ENCODE measurements at places on chromosomes 2 and 18. TPM values are rescaled to one million over a fixed set of nuclear protein-coding genes. Genes with fewer than 3 reads are reported as not detected.

- no peak overlapping the region for H3K4me3 ChIP-seq
- H3K4me1 ChIP-seq: peaks cover 10% of the 10 kb centered on the region
- DNase-seq: no peak
Observed at GRCh38 chr2:23589739-23590138, 204.8 kb downstream of the KLHL29 start.

The MYO1B gene
- total RNA-seq: 17.9 TPM

DNA sequence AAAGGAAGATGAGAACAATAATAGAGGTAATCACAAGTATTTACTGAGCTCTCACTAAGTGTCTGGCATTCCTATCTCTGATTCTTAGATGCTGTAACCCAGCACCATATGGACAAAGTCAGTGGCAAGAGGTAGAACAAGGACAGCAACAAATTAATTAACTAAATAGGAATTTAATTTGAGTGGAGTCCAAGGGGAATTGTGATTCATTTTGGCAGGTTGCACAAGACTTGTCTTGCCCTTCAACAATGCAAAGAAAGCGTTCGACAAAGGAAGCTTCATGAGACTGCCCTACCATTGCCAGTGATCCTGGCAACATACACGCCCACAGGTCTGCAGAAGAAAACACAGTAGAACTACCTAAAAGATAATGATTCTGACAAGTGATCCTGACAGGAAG, 221.6 kb downstream of the RBM43 start:
- H3K36me3 ChIP-seq: no peaks in the 10 kb centered on the region
- H3K27me3 ChIP-seq: no peaks in the 10 kb centered on the region
- DNase-seq: no peak
- H3K4me3 ChIP-seq: no peak overlapping the region
- H3K27ac ChIP-seq: no peak overlapping the region

The M1AP gene
- total RNA-seq: 0.27 TPM

The CCDC102B gene
- 6.0 TPM for total RNA-seq

The UBE2F gene
- 69.2 TPM for total RNA-seq

DNA sequence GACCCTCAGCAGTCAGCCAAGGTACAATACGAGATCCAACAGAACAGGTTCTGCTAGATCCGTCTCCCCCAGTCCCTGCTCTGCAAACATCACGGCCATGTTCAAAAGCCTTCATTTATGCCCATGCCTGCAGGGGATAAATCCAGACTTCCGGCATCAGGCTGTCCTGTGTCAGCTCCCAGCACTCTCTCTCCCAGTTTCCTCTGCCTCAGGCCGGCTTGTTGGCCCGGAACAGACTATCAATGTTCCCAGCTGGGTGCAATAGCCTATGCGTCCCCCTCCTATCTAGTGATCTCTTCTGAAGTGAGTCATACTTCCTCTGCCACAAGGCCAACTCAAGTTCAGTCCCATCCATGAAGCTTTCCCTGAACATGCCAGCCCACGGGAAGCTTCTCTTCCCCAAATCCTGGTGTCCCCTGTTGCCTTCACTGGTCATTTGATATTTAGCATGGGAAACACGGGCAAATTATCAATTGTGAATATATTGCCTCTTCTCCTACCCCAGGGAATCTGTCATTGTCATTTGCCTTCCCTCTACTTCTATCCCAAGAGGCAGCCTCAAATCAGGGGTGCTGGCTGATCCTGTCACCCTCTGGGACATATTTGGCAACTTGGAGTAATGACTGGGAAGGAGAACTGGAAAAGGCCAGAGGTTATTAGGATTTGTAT, 51.1 kb downstream of the CAPN13 start:
- no peak overlapping the region for H3K27ac ChIP-seq
- no peaks in the 10 kb centered on the region for H3K36me3 ChIP-seq
- no peaks in the 10 kb centered on the region for H3K27me3 ChIP-seq
- no peak overlapping the region for H3K4me3 ChIP-seq

The CAB39 gene
- 137 TPM for total RNA-seq

- H3K4me3 ChIP-seq: peak overlapping the region; percentile 51
- H3K27me3 ChIP-seq: no peaks in the 10 kb centered on the region
- H3K27ac ChIP-seq: peak overlapping the region; percentile 70
- peaks cover 38% of the 10 kb centered on the region for H3K4me1 ChIP-seq
Observed at GRCh38 chr2:24919037-24919505, 966 bp downstream of the ADCY3 start.

GRCh38 chr2:239222312-239222660, 178.5 kb downstream of the HDAC4 start:
- peak overlapping the region; percentile 87 for H3K27ac ChIP-seq
- peaks cover 57% of the 10 kb centered on the region for H3K4me1 ChIP-seq
- no peaks in the 10 kb centered on the region for H3K36me3 ChIP-seq
- H3K4me3 ChIP-seq: no peak overlapping the region

- no peaks in the 10 kb centered on the region for H3K27me3 ChIP-seq
- H3K27ac ChIP-seq: no peak overlapping the region
- no peak for DNase-seq
- peaks cover 30% of the 10 kb centered on the region for H3K36me3 ChIP-seq
- no peak overlapping the region for H3K4me3 ChIP-seq
- no peaks in the 10 kb centered on the region for H3K4me1 ChIP-seq
Observed at GRCh38 chr2:131126436-131126835, 21.3 kb downstream of the PLEKHB2 start.

- peaks cover 7% of the 10 kb centered on the region for H3K4me1 ChIP-seq
- H3K27ac ChIP-seq: no peak overlapping the region
- no peaks in the 10 kb centered on the region for H3K27me3 ChIP-seq
- no peak for DNase-seq
- no peak overlapping the region for H3K4me3 ChIP-seq
Observed at GRCh38 chr2:233849607-233850271, 4.6 kb downstream of the HJURP start.

DNA sequence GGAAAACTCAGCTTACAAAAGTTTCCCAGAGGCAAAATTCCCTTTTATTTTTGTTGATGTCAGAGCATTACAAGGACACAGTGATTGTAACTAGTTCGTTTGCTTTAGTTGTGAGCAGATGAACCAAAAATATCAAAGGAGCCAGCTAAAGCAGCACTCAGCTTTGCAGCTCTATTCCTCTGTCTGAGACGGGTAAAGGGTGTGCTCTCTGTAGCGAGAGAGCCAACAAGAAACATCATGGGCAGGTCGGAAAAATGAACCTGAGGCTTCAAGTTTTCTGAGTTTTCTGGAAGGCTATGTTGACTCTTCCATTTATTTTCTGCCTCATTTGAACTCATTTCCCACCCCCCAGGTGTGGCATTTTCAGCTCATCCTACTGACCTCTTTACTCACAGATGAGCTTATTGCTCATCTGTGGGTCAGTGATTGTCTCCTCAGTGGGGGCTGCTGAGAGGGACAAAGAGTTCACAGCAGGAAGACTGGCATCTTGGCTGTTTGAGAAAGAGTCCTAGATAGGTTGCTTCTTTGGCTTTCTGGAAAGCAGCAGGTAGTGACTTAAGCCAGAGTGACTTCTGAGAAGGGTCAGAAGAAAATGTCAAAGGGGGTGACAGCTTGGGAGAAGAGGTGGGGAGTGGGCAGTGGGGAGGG, 66.6 kb upstream of the EPC2 start:
- peaks cover 11% of the 10 kb centered on the region for H3K27me3 ChIP-seq
- no peak for DNase-seq
- no peaks in the 10 kb centered on the region for H3K4me1 ChIP-seq
- no peak overlapping the region for H3K27ac ChIP-seq
- no peak overlapping the region for H3K4me3 ChIP-seq

DNA sequence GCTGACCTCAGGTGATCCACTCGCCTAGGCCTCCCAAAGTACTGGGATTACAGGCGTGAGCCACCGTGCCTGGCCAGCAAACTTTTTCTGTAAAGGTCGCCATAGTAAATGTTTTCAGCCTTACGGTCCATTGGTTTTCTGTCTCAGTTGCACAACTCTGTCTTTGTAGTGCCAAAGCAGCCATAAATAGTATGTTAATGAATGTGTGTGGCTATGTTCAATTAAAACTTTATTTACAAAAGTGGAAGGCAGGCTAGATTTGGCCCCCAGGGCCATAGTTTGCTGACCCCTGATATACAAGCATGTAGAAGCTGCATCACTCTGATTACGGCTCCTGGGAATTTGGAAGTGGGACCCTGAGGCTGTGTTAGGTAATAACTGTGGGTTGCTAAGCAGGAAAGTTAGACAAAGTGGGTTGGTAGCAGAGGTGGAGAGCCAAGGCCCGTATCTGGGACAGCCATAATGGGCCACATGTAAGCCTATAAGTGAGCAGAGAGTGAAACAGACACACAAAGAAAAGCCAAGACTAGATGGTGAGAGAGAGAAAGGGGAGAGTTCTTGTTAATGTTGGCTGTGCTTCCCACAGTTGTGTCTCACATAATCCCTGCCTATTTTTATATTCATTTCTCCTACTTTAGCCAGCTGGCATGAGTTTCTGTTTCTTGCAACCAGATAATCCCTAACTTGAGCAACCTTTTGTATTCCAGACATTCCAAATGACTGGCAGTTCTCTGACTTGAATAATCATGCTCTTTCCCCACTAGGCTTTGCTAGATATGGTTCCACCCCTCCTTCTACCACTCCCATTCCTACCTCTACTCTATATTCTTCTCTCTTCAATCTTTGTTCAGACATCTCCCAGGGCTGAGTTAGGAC, 223.3 kb upstream of the STON1 start:
- no peaks in the 10 kb centered on the region for H3K36me3 ChIP-seq
- no peaks in the 10 kb centered on the region for H3K27me3 ChIP-seq
- no peak overlapping the region for H3K4me3 ChIP-seq
- DNase-seq: no peak
- no peaks in the 10 kb centered on the region for H3K4me1 ChIP-seq

The APCDD1 gene
- total RNA-seq: 10.8 TPM

DNA sequence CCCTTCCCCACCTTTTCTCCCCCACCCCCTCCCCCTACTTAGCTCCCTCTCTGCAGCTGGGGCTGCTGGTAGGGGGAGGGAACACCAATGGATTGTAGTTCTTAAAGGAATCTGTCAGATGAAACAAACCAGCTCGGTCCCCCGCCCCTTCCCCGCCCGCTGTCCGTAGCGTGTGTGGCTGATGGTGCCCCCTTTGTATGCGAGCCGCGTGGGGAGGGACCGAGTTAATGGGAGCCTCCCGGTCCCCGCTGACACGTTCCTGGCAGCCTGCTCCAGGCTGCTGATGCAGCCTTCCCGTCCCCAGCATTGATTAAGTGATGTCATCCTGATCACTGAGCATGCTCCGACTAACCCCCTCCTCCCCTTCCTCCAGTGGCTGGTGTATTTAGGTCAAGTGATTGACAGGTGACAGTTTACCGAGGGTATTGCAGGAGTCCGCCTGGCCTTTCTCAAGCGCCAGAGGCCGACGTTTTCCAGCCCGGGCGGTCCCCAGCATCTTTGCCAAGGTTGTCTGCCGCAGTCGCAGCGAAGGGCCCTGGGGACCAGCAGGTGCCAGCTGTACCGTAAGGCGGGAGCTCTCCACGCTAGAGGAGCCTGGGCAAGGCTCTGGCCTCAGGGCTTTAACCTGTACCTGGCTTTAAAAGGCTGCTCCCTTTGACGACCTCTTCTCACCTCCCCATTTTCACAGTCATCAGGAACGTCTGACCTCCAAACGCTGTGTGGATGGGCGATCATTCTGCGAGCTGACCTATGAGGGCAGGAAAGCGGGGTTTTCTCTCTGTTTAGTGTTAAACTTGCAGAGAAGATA, 1.8 kb downstream of the KIF5C start:
- H3K27me3 ChIP-seq: peaks cover 55% of the 10 kb centered on the region
- H3K27ac ChIP-seq: no peak overlapping the region
- H3K36me3 ChIP-seq: no peaks in the 10 kb centered on the region

GRCh38 chr2:109218087-109218791, 89.2 kb downstream of the SH3RF3 start:
- no peak for DNase-seq
- H3K27me3 ChIP-seq: no peaks in the 10 kb centered on the region
- peak overlapping the region; percentile 68 for H3K27ac ChIP-seq
- peaks cover 15% of the 10 kb centered on the region for H3K4me1 ChIP-seq
- H3K36me3 ChIP-seq: no peaks in the 10 kb centered on the region
- H3K4me3 ChIP-seq: no peak overlapping the region

DNA sequence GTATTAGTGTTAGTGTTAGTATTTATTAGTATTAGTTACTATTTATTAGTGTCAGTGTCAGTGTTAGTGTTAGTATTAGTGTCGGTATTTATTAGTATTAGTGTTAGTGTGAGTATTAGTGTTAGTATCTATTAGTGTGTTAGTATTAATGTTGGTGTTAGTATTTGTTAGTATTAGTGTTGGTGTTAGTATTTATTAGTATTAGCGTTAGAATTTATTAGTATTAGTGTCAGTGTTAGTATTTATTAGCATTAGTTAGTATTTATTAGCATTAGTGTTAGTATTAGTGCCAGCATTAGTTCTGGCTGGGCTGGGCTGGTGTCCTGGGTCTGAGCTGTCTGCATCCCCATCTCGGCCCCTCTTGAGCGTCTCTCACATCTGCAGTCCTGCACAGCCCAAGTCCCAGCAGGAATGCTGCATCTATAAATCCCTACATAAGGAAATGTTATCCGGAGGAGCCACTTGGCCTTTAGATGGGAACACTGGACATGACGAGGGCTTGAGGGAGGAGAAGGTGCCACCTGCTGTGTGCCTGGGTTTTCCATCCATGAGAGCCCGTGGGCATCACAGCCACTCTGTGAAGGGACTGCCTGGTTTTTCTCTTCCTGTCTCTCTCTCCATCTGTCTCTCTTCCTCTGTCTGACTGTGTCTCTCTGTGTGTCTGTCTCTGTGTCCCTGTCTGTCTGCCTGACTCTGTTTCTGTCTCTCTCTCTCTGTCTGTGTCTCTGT, 33.6 kb downstream of the TWIST2 start:
- H3K4me1 ChIP-seq: peaks cover 17% of the 10 kb centered on the region
- H3K36me3 ChIP-seq: no peaks in the 10 kb centered on the region
- no peak overlapping the region for H3K4me3 ChIP-seq
- H3K27me3 ChIP-seq: no peaks in the 10 kb centered on the region
- DNase-seq: no peak

GRCh38 chr2:127656569-127657231, 10.7 kb downstream of the GPR17 start:
- no peaks in the 10 kb centered on the region for H3K36me3 ChIP-seq
- peak overlapping the region; percentile 87 for H3K27ac ChIP-seq
- H3K27me3 ChIP-seq: no peaks in the 10 kb centered on the region
- H3K4me1 ChIP-seq: peaks cover 65% of the 10 kb centered on the region

DNA sequence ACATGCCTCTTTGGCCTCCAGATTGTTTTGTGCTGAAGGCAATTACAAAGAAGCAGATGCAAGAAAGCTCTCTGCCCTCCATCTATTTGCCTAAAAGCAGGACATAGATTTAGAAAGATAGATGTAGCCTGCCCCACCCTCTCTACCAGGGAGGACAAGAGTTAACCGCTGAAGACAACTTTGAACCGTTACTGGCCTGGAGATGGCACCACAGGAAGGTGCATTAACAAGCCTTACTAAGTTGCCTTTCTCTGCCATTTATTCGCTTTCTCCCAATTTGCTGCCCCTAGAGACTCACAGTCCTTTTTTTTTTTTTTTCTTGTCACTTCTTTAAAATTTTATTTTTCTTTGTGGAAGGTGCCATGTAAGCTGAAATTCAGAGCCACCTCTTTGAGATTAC, 28.8 kb upstream of the RMDN2 start:
- H3K36me3 ChIP-seq: no peaks in the 10 kb centered on the region
- peaks cover 14% of the 10 kb centered on the region for H3K4me1 ChIP-seq
- DNase-seq: no peak
- H3K27me3 ChIP-seq: no peaks in the 10 kb centered on the region
- H3K4me3 ChIP-seq: no peak overlapping the region

The HES6 gene
- total RNA-seq: 33.6 TPM

- H3K27ac ChIP-seq: no peak overlapping the region
- DNase-seq: no peak
- peaks cover 52% of the 10 kb centered on the region for H3K4me1 ChIP-seq
- H3K4me3 ChIP-seq: peak overlapping the region; percentile 10
- H3K27me3 ChIP-seq: no peaks in the 10 kb centered on the region
- H3K36me3 ChIP-seq: no peaks in the 10 kb centered on the region
Observed at GRCh38 chr2:200380091-200380561, 73.6 kb downstream of the SPATS2L start.

GRCh38 chr2:104901037-104901881, 47.3 kb downstream of the POU3F3 start:
- H3K36me3 ChIP-seq: no peaks in the 10 kb centered on the region
- DNase-seq: no peak
- no peaks in the 10 kb centered on the region for H3K4me1 ChIP-seq
- H3K4me3 ChIP-seq: no peak overlapping the region

The GPBAR1 gene
- 2.5 TPM for total RNA-seq

All from transverse colon (tissue), 4 donors.